Germinal center (tissue), 1 donor: ENCODE measurements at places on chromosomes 1 and 21.
A peak's percentile ranks its signal among the peaks of the same experiment; 100 is the strongest.

GRCh38 chr1:34412598-34413370, 236.1 kb downstream of the C1orf94 start:
- DNase-seq: no peak

DNA sequence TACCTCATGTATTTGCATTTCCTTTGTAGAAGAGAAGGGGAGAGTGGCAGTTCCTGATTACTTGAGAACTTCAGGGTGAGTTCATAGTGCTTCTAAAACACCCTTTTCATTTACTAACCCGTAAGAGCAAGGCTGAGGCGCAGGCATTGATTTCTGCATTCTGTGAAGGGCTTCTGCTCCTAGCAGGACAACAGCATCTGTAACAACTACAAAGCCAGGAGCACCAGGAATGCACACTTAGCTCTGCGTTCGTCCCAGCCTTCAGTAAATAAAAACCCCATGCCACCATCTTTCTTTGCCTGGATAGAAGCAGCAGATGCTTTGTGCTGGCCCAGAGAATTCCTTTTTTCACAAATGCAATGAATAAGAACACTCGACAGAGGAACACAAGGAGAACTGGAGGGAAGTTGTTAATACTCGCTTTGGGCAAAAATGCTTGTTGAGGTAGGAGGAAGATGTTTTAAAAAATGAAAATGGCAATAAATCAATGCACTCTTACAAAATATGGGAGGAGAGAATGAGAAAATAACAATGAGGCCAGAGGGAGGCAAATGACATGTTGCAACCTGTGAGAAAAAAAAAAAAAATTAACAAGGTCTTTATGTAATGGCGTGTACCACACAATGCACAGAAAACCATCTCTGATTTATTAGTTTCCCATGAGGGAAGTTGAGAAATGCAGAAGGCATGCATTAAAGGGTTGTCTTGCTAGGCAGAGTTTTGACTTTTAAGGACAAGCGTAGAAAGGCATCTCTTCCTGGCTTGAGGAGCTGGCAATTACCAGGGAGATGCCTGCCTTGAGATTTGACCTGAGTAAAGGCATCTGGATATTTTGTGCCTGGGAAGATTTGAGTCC, 418.8 kb downstream of the DISC1 start:
- no peak for DNase-seq

GRCh38 chr21:41443562-41443961, 17.5 kb downstream of the MX1 start:
- DNase-seq: no peak

DNA sequence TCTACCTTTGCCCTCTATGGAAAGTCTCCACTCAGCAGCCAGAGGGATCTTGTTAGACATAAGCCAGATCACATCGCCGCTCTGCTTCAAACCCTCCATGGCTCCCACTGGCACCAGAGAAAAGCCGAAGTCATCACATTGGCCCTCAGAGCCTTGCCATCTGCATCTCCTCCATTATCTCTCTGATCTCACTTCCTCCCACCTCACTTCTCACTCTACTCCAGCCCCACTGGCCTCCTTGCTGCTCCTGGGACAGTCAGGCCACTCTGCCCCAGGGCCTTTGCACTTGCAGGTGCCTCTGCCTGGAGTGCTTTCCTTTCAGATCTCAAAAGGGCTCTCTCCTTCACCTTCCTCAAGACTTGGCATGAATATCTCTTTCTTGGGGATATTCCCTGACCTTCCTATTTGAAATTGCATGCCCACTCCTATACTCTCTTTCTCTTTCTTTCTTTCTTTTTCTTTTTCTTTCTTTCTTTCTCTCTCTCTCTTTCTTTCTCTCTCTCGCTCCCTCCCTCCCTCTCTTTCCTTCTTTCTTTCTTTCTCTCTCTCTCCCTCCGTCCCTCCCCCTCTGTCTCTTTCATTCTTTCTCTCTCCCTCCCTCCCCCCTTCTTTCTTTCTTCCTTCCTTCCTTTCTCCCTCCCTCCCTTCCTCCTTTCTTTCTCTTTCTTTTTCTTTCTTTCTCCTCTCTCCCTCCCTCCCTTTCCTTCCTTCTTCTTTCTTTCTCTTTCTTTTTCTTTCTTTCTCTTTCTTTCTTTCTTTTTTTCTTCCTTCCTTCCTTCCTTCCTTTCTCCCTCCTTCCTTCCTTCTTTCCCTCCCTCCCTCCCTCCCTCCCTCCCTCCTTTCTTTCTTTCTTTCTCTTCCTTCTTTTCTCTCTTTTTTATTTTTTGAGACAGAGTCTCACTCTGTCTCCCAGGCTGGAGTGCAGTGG, 96.0 kb upstream of the CASZ1 start:
- DNase-seq: no peak

- no peak for DNase-seq
Measured at GRCh38 chr1:34970829-34971228, 14.3 kb downstream of the TMEM35B start.

- DNase-seq: no peak
Measured at GRCh38 chr1:150256554-150257341, 826 bp upstream of the CA14 start.

DNA sequence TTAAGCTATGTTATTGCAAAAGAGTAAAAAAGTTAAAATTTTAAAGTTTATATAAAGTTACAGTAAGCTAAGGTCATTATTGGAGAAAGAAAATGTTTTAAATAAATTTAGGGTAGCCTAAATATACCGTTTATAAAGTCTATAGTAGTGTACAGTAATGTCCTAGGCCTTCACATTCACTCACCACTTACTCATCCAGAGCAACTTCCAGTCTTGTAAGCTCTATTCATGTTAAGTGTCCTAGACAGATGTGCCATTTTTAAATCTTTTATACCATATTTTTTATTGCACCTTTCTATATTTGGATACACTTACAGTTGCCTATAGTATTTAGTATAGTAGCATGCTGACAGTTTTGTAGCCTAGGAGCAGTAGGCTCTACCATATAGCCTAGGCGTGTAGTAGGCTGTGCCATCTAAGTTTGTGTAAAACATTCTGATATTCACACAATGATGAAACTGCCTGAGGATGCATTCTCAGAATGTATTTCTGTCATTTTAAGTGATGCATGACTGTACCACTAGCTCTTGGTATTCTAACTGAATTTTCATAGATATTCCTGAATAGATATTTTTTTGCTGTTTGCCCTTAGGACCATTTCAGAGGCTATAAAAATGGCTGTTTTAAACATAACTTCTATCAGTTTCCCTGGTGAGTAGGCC, 26.8 kb downstream of the PPP2R5A start:
- DNase-seq: no peak

GRCh38 chr21:41641821-41642701, 124.8 kb downstream of the RIPK4 start:
- DNase-seq: no peak

- DNase-seq: no peak
Measured at GRCh38 chr1:106554294-106554693, 502.2 kb upstream of the PRMT6 start.

- DNase-seq: no peak
Measured at GRCh38 chr1:152137215-152137614, 21.8 kb downstream of the RPTN start.

DNA sequence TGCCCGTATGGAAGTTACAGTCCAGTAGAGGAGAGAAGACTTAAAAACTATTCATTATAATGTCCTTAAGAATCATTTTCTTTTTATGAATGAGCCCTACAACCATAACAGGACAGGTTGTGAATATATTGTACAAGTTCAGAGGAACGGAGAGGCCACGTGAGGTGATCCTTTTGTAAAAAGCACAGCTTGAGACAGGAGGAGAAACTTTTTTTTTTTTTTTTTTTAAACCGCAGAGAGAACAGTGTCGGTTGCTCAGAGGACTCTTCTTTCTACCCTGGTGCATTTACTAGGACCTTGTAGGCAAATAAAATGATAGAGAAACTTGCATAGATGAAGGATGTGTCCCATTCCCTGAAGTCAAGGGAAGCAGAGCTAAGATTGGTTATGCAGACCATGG, 32.1 kb downstream of the DYRK1A start:
- DNase-seq: no peak

DNA sequence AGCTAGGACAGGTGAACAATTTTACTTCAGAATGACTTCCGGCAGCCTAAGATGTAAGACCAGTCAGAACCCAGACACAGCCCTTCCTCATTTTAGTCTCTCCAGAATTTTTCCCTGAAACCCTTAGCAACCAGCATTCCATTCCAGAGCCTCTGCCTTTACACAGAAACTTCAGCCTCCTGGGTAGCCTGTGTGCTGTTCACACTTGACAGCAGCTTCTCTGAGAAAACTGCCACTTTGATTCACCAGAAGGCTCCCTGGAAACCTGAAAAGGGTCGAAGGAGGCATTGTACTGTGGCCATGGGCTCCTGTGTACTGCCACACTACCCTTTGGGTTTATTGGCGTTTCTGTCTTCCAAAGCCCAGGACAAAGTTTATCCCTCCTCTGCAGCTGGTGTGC, 17.4 kb downstream of the HYI start:
- no peak for DNase-seq

DNA sequence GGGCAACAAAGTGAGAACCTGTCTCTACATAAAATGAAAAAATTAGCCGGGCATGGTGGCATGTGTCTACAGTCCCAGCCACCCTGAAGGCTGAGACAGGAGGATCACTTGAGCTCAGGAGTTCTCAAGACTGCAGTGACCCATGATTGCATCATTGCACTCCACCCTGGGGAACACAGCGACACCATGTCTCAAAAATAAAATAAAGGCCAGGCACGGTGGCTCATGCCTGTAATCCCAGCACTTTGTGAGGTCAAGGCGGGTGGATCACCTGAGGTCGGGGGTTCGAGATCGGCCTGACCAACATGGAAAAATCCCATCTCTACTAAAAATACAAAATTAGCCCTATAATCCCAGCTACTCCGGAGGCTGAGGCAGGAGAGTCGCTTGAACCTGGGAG, 20.1 kb downstream of the ANKRD13C start:
- DNase-seq: no peak

- DNase-seq: peak; percentile 18
Measured at GRCh38 chr1:169550294-169550693, 36.0 kb downstream of the F5 start.
